ENCODE measurements at places on chromosomes 6 and 20. TPM values are rescaled to one million over a fixed set of nuclear protein-coding genes. Genes with fewer than 3 reads are reported as not detected.

The TIAM2 gene
- 18.7 TPM for polyA plus RNA-seq

The NOTCH4 gene
- 23.3 TPM for polyA plus RNA-seq

The FAM83C gene
- polyA plus RNA-seq = not detected

DNA sequence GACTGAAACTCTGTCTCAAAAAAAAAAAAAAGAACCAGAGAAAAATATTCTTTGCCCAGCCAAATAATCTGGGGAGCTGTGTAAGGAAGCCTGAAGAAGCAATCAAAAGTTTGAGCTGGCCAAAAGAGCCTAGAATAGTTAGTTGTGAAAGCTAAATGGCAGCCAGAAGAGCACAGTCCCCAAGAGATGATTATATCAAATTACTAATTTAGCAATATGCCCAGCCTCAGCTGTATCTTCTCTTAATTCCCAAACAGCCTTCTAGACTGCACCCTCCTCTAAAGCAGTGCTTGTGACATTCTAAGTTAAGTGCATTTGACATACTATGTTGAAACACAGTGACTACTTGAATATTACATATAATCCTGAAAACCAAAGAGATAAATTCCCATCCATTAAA is 38.9 kb downstream of the CDK19 start:
- DNase-seq = no peak

The PTPRK gene
- polyA plus RNA-seq = 35.3 TPM

- DNase-seq = no peak
Measured at GRCh38 chr6:37039958-37040357, 34.5 kb downstream of the FGD2 start.

DNA sequence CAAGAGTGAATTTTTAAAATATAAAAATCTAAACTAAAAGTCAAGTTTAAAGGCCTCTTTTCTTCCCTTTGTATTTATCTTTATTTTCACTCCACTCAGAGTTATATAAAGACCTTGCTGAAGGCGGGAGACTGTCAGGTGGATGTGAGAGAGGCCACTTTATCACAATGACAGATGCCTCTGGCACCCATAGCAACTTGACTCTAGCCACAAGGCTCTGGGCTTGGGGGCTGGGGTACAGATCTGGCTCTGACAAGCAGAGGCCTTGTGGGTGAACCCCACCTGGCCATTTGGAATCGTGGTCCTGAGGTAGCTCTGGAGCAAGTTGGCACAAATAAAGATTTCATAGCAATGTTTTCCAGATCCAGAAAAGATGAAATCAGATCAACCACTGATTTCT is 417.2 kb downstream of the RFPL4B start:
- DNase-seq = no peak
